ENCODE measurements at places on chromosomes 6 and 20.
A peak's percentile ranks its signal among the peaks of the same experiment; 100 is the strongest.

DNA sequence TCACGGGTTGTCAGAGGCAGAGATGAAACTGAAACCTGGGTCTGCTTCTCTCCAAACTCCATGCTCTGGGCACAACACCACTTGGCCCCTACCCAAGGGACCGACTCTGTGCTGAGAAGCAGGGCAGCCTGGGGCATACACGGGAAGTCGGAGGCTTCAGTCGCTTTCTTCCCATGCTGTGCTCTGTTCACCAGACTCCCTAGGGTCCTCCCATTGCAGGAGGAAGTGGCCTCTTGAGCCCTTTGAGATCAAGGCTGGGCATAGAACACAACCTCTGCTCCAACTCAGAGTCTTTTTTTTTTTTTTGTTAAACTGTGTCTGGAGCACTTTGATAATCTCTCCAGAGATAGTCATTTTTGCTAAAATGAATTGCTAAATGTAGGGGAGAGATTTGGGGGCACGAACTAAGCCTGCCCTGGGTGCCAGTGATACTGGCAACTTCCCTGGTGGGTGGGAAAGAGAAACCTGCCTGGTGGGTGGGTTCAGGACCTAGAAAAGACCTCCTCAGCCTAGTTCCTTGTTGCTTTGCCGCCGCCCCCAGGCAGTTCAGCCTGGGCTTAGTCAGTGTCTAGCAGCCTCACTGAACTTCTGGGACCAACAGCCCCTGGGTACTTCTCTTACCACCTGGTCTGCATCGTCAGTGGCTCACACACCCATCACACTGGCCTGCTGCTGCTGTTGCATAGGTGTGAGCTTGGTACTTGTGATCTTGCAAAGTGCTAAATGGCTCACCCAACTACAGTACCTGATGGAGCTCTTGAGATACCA, 62.0 kb downstream of the PPP1R14C start:
- DNase-seq, result no peak

GRCh38 chr20:43949741-43950618, 35.3 kb downstream of the TOX2 start:
- DNase-seq, result peak; percentile 33

DNA sequence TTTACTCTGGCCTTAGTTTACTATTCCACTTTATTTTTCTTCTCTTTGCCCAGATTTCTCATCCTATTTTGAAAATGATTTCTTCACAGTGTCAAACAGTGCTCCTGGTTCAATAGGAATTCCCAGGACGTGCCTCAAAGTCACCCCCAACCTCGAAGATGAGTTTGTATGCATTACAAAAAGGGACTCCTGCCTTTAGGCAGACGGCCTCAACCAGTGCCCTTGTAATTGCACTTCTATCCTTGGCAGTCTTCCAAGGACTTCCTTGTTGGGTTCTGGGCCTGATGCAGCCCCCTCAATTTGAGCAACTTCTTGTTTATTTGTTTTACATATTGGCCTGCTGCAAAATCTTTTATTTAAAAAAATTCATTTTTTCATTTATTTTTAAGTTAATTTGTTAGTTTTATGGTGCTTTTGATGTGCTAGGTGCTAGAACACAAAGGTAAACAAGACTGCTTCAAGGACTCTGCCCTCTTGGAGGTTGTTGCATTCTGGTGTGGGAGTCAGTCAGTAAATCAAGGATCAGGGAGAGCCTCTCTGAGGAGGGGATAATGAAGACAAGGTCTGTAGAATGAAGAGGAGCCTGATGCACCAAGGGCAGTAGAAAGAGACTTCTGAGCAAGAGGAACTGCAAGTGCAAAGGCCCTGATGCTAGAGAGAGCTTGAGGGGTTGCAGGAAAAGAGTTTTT, 181.5 kb upstream of the LAMP5 start:
- no peak for DNase-seq

DNA sequence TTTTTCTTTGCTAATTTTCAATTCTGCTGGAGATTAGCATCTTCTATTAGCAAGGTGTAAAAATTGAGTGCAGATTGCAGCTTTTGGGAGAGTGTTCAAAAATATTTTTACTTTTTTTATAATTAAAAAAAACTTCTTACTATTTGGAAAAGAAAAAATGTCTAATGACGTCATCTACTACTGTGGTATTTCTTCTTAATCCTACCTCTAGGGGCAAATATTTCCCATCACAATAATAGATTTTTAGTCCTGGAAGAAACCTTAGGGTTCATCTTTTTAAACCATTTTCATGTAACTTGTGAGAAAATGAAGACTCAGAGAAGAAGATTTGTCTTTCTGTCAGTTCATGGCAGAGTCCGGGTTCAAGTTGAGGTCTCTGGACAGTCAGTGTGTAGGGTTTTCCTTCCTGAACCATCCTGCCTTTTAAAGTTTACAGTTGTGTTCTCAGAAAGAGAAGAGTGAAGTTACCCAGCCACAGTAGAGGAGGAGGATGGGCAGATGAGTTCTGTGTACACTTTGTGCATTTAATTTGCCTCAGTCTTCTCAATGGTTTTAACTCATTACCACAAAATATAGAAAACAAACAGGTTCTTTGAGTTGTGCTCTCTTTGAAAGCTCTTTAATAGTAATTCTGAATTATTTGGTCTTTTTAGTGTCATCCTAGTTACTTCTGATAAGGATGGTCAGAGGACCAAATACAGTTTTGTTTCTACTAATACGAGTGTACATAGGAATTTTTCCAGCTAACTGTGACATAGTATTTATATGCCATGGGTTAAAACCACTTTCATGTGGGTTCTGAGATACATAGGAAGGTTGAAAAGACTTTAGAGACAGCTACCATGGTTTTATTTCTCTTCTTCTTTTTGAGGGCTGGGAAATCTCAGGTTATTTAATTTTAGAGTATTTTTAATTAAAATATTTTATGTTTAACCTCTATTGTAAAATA, 184.7 kb downstream of the CDKAL1 start:
- no peak for DNase-seq
